RPMI7951 (cell line): ENCODE measurements at places on chromosomes 16 and 17. TPM values are rescaled to one million over a fixed set of nuclear protein-coding genes. Genes with fewer than 3 reads are reported as not detected.

GRCh38 chr17:2101448-2102257 lies 46.8 kb downstream of the HIC1 start:
- no peak for DNase-seq

DNA sequence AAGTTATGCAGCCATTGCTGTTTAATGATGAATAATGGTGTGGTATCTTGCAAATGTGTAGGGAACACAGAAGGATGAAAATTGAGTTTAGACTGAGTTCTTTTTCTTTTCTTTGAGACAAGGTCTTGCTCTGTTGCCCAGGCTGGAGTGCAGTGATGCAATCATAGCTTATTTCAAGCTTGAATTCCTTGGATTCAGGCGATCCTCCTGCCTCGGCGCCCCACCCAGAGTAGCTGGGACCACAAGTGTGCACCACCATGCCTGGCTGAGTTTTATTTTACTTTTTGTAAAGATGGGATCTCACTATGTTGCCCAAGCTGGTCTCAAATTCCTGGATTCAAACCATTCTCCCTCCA lies 74.6 kb upstream of the TBC1D3K start:
- DNase-seq = no peak

DNA sequence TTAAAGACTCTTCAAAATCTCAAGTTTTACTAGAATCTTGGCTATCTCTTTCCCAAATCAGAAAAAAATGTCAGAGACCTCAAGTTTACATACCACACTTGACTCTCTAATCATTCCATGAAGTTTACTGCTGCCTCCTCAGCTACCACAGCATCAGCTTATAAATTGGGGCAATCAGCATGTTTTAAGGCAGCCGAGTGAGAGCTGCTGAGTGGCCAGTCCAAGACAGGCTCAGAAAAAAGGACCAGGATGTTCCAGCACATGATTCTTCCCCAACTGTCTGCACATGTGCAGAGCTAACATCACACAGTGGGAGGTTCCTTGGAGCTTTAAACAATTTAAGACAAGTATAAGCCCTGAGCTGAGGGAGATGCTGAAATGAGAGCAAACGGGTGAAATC lies 140.6 kb upstream of the NUDT7 start:
- DNase-seq = no peak

GRCh38 chr17:42311240-42312034 lies 23.1 kb downstream of the STAT5A start:
- DNase-seq = no peak

DNA sequence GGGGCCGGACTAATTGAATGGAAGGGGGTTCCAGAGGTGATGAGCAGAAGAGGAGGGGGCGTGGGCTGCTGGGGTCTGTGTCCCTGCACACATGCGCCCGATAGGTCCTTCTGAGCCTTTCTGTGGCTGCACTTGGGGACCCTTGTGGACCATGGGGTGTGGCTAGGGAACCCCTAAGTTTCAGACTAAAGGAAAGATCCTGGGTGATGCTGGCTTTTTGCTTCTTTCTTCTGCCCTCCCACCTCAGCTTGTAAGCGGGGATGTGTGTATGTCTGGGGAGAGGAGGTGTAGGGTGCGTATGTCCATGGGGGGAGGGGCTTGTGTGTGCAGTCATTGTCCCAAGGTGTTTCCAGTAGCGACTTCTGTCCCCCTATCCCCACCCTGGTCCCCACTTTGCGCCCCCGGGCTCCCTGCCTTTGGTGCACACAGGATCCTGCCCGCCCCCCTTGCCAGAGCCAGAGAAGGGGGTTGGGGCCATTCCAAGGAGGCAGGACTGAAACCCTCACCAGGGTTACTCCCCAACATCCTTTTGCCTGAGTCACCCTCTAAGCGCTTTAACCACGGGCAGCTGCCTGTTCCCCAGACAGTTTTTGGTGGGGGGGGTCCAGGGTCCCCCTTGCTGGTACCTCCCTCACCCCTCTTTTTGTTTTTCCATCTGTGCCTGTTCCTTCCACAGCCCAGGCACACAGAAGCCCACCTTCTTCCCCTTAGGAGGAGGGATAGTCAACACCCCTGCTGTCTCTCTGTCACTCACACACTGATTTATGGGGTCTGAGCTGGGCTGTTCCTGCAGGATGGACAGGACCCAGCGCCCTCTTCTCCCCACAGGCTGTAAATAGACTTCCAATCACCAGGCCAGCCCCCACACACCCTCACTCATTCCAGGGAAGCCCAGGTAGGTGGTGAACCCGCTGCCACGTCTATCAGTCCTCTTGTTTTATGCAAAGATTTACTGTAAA lies 83.2 kb downstream of the ARHGAP23 start:
- peak; percentile 41 for DNase-seq

GRCh38 chr17:40287159-40287493 lies 553 bp upstream of the CDC6 start:
- no peak for DNase-seq

GRCh38 chr16:14007450-14007849 lies 63.7 kb upstream of the MRTFB start:
- peak; percentile 80 for DNase-seq

GRCh38 chr16:30357085-30357714 lies 2.1 kb upstream of the CD2BP2 start:
- no peak for DNase-seq

GRCh38 chr17:62064791-62065563 lies at the start of gene MED13:
Gene MED13, minus strand, starts transcription at chr17:62065278. Its CDS starts 73 bp downstream, at chr17:62065205.
- DNase-seq = peak; percentile 48

GRCh38 chr16:22732400-22732799 lies 81.6 kb upstream of the HS3ST2 start:
- DNase-seq = no peak

GRCh38 chr17:35523296-35523695 lies 14.2 kb downstream of the SLFN12L start:
- DNase-seq = no peak

DNA sequence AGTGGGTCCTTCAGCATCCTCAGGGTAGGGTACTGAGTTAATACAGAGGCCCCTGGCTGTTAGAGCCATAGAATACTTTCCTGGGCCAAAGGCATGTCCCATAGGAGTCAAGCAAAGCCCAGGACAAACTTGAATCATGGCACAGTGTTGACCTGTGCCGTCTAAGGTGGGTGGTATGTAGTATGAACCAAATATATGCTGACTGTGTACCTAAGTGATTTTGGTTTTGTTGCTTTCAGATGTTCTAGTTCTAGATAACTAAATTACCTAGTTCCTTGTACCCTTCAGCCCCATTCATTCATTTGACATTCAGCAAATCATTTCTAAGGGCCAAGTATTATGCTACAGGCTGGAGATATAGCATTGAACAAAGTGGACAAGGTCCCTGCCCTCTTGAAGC lies 61.3 kb upstream of the GPRC5B start:
- DNase-seq = no peak

DNA sequence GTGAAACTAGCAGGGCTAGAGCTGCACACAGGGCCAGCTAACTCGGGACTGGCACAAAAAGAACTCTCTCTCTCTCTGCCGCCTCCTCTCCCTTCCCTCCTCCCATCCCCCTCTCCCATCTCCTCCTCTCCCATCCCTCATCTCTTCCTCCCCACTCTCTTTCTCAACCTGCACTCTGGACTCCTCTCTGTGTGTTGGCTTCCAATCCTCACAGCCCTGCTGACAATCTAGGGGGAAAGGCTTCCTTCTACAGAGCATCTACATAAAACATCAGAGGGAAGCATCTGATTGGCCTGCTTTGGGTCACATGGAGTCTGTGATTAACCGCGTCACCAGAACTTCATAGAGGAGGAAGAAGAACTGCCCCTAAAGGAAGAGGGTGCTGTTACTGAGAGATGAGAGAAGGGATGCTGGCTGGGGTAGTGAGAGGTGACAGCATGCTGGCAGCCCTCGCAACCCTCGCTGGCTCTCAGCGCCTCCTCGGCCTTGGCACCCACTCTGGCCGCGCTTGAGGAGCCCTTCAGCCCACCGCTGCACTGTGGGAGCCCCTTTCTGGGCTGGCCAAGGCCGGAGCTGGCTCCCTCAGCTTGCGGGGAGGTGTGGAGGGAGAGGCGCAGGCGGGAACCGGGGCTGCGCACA lies 12.8 kb upstream of the ZFP90 start:
- peak; percentile 24 for DNase-seq

DNA sequence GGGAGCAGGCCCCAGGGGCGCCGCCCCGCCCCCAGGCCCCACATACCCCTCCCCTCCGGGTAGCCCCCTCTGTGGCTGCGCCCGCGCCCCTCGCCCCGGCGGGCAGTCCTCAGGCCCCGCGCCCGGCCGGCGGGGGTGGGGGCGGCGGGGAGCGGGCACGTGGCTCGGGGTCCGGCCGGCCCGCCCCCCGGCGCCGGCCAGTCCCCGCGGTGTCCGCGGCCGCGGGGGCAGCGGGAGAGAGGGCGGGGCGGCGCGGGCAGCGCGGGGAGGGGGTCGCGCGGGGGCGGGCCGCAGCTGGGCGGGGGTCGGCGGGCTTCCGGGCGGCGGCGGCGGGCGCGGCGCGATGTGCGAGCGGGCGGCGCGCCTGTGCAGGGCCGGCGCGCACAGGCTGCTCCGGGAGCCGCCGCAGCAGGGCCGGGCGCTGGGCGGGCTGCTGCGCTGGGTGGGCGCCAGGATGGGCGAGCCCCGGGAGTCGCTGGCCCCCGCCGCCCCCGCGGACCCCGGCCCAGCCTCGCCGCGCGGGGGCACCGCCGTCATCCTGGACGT lies 335 bp downstream of the NECAB2 start:
- DNase-seq = no peak

DNA sequence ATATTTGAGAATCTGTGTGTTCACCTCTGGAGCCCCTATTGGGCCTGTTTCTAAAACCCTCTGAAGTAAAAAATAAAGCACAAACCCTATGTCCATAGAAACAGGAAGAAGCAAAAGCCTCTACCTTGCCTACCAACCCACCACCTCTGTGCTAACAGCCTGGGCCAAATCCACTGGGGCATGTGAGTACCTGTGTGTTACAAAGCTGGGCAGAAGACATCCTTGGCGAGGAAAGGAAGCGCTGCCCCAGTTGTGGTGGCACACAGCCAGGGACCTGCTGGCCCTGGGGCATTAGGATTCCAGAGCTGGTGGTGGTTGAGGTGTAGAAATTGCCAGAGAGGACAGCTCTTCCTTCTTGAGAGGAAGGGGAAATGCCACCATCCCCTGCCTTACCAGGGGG lies 30.0 kb downstream of the MYO18A start:
- peak; percentile 44 for DNase-seq

- no peak for DNase-seq
These were observed 420.7 kb downstream of the NPIPA8 start for GRCh38 chr16:17915791-17916190.

DNA sequence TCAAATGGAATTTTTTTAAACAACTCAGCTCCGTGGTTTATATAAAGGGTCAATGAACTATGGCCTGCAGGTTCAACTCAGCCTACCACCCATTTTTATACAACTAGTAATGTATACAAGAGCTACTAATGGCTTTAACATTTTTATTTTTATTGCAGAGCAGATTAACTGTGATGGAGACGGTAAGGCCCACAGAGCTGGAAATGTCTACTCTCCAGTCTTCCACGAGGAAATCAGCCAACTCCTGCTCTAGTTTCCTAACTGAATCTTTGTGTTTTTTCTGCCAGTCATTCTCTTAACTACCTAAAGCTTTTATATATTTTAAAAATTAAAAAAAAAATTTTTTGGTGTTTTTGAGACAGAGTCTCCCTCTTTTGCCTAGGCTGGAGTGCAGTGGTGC lies 385.1 kb upstream of the MAF start:
- no peak for DNase-seq

GRCh38 chr16:7236824-7237410 lies 95.7 kb upstream of the RBFOX1 start:
- DNase-seq = no peak

- no peak for DNase-seq
These were observed 52.2 kb downstream of the TRARG1 start for GRCh38 chr17:1331708-1332107.

GRCh38 chr16:56145369-56145768 lies 45.9 kb upstream of the GNAO1 start:
- DNase-seq = no peak

GRCh38 chr16:53323924-53324323 lies 110.3 kb upstream of the RBL2 start:
- DNase-seq = no peak

DNA sequence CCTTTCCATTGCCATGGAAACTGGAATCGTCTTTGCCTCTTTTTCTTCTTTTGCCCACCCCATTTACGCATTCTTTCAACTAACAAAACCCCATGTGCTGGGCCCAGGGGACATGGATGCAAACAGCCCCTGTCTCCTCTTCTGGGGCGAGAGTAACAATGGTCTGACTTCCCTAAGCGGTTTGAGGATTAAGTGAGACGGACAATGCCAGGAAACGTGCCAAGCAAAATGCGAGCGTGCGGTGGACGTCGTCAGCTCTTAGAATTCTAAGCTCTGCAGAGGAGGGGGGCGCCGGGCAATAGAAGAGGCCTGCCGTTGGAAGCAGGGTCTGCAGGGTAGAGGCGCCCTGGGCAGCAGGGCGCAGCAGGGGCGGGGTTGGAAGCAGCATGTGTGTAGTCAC lies 42.4 kb upstream of the JPH3 start:
- no peak for DNase-seq

GRCh38 chr16:66470556-66470955 lies 43.5 kb downstream of the BEAN1 start:
- DNase-seq = no peak

- peak; percentile 27 for DNase-seq
These were observed 7.2 kb upstream of the MYCBPAP start for GRCh38 chr17:50501054-50501453.

GRCh38 chr16:51228097-51228659 lies 77.1 kb upstream of the SALL1 start:
- no peak for DNase-seq

- DNase-seq = no peak
These were observed 74.7 kb upstream of the SDK2 start for GRCh38 chr17:73718912-73719311.

SLC16A6 gene
- 4.4 and 4.8 TPM in 2 replicates for total RNA-seq

CAVIN1 gene
- 135 and 217 TPM in 2 replicates for total RNA-seq

PCGF2 gene
- total RNA-seq = 3.8 and 7.6 TPM in 2 replicates

EPN3 gene
- not detected in 2 replicates for total RNA-seq

TBC1D28 gene
- not detected in 2 replicates for total RNA-seq

EVI2B gene
- total RNA-seq = 1.1 TPM in 2 replicates

GP1BA gene
- total RNA-seq = not detected in 2 replicates

ACLY gene
- total RNA-seq = 98.2 and 99.4 TPM in 2 replicates

RHOT2 gene
- total RNA-seq = 23.7 and 24.2 TPM in 2 replicates
